GDM1 (cell line): ENCODE measurements at places on chromosomes 1 and 21.

DNA sequence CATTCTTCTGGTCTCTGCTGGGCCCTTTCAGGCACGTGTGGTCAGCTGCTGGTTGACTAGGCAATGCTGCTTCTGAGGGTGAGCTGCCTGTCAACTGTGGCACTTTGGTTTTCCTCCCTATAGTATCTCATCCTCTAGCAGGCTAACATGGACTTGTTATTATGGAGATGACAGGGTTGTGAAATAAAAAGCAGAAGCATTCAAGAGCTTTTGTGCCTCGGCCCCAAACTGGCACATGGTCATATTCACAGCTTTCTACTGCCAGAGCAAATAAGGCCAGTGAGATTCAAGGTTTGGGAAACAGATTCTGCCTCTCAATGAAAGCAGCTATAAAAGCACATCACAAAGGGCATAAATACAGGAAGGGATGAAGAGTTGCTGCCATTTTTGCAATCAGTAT is 1.6 kb upstream of the ZNF124 start:
- peak; percentile 12 for DNase-seq

DNA sequence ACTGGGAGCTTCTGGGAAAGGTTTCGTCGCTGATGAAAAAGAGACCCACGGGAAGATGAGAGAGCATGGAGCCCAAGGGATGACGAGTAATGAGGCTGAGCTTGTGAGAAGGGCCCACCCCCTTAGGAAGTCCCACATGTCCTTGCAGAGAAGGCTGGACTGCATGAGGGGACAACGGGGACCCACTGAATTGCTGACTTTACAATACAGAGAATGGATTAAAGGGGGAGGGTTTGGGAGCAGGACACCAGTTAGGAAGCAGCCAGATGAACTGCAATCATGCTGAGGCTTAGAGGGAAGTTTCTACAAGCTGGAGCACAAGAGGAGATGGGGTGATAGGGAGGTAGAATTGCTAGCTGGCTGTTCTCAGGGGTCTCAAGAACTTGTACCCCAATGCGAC is 5.5 kb upstream of the TMEM51 start:
- DNase-seq, result no peak

GRCh38 chr21:26513212-26513611 is 59.9 kb downstream of the CYYR1 start:
- DNase-seq, result no peak

DNA sequence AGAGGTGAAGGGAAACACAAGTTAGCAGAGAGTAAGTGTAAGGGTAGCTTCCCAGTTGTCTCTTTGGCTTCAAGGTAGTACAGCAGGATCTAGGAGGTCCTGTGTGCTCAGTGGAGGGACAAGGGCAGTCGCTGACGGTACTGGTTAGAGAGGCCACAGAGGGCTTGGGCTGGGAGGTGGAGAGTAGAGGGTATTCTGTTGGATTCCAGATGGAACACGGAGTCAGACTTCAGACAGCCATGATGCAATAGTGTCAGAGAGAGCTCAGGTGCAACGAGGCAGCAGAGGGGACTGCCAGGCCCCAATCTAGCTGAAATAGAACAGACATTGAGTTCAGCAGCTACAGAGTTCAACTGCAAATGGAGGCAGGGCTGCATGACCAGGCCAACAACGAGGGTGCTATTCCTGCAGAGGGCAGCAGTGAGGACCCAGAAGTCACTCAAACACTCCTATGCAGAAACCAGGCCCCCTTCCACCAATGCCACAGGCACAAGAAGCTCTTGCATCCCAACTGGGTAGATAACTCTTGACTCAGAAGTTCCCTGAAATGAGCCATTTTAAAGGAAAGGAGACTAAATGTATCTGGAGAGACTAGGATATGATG is 325.0 kb upstream of the ESRRG start:
- DNase-seq, result no peak

DNA sequence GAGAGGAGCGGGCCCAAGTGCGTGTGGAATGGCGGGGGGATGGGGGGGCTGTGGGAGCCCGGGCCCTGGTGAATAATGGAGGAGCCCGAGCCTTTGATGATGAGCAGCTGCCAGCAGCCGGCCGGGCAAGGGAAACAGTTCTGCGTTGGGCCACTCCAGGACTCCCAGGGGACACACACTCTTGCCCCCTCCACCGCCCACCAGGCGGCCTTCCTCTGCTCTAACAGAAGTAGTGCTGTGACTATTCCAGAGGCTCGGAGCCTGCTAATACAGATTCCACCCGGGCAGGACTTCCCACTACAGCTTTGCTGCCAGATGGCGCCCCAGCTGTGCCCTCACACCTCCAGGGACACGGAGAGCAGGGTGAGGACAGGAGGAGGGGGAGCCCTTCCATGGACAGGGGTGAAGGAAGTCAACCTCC is 48.2 kb upstream of the LRP8 start:
- no peak for DNase-seq

GRCh38 chr1:85490270-85490985 is 25.5 kb upstream of the DDAH1 start:
- DNase-seq, result no peak
